Activated CD4-positive, alpha-beta T cell treated with anti-CD3 and anti-CD28 coated beads, Interleukin-2, Interleukin-6, amounts not matched to agents 100 ng/mL and 50 ng/mL, durations not matched to agents 16 hours and 8 hours (primary cell): ENCODE measurements at places on chromosomes 5 and 9.
A peak's percentile ranks its signal among the peaks of the same experiment; 100 is the strongest.

DNA sequence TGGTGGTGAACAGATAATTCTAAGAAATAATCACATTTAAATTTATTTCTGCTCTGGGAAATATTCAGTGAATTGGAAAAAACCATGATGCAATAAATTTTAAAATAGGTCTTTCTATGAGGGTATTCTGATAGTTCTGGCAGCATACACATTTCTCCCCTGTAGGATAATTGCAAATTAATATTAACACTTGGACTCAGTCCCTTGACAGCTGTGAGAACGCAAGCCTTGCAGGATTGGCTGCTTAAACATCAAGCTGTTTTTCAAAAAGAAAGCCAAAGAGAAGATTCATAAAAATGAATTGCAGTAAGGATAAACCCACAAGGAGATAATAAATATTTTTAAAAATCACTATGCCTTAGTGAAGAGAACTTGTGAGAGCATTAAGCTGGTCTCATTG, 180.0 kb downstream of the MTRR start:
- DNase-seq, result no peak

DNA sequence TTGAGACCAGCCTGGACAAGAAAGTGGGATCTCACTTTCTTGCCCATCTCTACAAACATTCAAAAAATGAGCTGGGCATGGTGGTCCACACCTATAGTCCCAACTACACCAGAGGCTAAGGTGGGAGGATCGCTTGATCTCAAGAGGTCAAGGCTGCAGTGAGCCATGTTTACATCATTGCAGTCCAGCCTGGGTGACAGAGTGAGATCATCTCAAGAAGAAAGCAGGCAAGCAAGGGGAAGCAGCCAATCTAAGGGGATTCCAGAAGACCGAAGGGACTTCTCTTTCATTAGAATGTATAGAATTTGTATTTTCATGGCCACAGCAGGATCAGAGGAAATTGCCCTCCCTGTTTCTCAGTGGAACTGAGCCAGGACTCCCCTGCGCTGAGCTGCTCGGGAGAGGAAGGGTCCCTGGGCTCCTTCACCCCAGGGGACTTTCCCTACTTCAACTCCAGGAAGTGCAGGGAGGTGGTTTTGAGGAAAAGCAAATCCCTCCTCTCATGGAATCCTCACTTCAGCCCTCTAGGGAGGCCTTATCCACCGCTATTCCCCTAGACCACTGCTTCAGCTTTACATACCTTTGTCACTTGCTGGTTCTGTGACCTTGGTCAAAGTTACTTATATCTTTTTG, 12.1 kb downstream of the WWC1 start:
- DNase-seq, result no peak

- DNase-seq, result peak; percentile 86
Measured at GRCh38 chr9:21761309-21761901, 41.0 kb upstream of the MTAP start.

DNA sequence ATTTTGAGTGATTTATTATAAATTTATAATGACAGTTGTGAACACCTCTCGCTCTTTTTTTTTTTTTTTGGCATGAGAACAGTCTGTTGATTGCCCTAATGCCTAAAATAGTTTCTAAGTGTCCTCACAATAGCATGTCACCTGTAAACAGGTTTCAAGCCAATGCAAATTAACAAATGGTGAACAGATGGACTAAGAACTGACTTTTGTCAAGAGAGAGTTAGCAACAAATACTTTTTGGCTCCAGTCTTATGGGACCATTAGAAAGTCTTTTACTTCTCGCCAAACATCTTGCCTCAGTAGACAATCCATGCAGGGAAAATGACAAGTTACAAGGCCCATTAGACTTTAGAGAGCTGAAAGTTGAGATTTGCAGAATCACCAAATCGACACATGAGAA, 67.8 kb downstream of the MED27 start:
- DNase-seq, result no peak

DNA sequence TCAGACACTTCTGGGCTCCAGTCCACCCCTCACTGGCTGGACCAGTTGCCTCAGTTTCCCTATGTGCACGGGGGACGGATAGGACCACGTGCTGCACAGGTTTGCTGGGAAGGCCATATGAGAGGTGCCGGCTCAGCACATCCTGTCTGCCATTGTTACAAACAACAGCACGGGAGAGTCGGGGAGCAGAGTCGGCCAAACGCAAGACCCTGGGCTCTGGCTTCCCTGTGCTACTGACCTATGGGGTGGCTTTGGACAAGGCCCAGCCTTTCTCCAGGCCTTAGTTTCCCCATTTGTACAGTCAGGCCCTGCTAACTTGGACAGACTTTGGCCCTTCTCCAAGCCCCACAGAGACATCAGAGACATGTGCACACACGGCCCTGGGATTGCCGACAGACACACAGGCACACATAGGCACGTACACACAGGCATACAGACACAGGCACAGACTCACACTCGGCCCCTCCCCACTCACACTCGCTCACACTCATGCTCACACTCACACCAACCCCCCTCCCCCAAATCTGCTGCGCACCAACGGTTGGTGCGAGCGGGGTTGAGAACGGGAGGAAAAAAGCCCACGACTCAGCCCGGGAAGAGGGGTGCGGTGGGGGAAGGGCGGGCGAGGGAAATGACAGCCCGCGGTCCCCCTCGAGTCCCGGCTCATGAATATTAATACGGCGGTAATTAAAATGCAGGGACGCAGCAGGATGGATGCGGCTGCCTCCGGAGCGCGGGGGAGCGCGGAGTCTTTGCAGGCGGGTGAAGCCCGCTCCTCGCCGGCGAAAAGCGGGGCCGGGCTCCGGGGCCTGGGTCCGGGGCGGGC, 133.0 kb downstream of the C9orf50 start:
- DNase-seq, result peak; percentile 57

DNA sequence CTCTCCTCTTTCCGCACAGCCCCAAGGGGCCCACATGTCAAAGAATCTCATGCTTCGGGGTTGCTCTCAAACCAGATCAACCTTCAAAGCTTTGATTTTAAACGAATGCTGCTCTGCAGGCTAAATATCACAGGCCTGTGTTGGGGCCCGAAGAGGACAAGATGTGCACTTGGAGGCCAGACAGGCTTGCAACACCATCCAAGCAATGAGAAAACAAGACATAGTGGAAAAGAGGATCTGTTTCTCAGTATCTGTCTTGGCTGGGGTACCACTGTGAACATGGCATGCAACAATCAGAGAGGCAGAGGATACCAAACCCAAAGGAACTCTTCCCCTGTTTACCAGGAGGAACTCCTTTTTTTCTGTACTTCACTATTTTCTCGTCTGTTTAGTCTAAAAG, 321.8 kb downstream of the SLIT3 start:
- DNase-seq, result no peak

- DNase-seq, result no peak
Measured at GRCh38 chr5:115818821-115819220, 2.4 kb upstream of the CDO1 start.

- DNase-seq, result no peak
Measured at GRCh38 chr9:116447934-116448333, 239.2 kb upstream of the TRIM32 start.

DNA sequence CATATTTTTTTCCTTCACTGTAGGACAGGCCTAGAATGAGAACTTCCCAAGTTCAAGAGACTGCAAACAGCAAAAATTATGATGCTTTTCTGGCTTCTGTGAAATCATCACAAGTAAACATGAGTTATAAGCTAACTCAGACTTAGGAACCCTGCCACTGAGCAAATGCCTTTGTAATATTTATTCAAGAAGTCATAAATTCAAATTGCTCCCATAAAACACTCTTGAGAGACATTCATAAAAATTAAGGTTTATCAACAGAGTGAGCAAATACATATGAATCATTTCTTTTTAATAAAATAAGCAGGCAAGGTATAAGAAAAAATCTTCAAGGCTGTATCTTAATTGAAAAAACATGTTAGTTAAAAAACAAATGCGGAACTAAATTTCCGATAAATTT, 124.2 kb downstream of the GNA14 start:
- DNase-seq, result no peak

DNA sequence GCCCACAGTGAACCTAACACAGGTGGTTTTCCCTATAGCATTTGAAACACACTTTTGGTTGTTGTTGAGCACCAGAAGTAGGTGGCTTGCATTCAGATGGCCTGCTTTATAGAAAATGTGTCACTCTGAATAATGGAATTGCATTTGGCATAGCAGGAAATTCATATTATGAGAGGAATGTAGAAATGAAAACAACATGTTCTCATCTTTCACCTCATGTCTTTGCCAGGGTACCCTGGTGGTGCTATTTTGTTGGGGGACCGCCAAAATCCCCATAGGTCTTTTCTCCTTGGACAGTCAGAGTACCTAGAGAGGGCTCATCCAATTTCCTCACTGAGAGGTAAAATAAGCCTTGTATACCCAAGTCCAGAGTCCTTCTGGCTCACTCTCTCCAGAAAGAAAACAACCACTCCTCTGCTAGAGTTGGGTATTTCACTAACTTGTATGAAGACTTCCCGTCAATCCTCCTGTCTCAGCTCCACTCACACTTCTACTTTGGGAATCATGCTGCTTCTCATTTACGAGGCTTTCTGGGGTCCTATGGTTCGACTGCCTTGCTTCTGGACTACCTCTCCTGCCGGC, 67.4 kb downstream of the MRPS27 start:
- DNase-seq, result no peak

- DNase-seq, result no peak
Measured at GRCh38 chr9:68733021-68733405, 28.0 kb downstream of the PIP5K1B start.

DNA sequence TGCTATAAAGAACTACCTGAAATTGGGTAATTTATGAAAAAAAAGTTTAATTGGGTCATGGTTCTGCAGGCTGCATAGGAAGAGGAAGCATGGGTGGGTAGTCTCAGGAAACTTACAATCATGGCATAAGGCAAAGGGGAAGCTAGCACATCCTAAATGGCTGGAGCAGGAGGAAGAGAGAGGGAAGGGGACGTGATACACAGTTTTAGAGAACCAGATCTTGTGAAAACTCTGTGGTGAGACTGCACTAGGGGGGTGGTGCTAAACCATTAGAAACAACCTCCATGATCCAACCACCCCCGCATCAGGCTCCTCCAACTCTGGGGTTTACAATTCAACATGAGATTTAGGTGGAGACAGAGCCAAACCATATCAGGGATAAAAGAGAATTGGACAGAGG, 624.2 kb downstream of the PRR16 start:
- DNase-seq, result no peak

GRCh38 chr9:35553670-35554543, 51.2 kb upstream of the TESK1 start:
- peak; percentile 63 for DNase-seq

- no peak for DNase-seq
Measured at GRCh38 chr5:78699552-78700153, 51.1 kb upstream of the LHFPL2 start.

- DNase-seq, result no peak
Measured at GRCh38 chr9:126472948-126473298, 140.8 kb upstream of the LMX1B start.

- no peak for DNase-seq
Measured at GRCh38 chr5:81078930-81079329, 118.8 kb downstream of the RASGRF2 start.

DNA sequence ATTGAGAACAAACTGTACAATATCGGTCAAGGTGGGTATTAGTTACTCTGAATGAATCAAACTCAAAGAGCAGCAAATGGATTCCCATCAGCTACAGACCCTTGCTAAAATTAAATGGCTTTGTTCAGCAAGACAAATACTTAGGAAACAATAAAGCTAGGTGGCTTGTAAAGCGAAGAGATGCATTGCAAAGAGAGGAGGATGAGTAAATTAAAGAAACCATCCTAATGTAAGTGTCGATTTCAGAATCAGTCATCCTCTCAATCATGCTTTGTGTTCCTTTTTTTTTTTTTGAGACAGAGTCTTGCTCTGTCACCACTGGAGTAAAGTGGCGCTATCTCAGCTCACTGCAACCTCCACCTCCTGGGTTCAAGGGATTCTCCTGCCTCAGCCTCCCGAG, 359.2 kb upstream of the ZNF462 start:
- peak; percentile 32 for DNase-seq

DNA sequence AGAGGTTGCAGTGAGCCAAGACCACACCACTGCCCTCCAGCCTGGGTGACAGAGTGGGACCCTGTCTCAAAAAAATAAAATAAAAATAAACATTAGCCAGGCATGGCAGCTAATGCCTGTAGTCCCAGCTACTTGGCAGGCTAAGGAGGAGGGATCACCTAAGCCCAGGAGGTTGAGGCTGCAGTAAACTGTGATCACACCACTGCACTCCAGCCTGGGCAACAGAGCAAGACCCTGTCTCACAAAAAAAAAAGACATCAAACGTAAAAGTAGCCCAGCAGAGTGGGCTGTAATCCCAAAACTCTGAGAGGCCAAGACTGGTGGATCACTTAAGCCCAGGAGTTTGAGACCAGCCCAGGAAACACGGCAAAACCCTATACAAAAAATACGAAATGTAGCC, 19.0 kb downstream of the UIMC1 start:
- no peak for DNase-seq

DNA sequence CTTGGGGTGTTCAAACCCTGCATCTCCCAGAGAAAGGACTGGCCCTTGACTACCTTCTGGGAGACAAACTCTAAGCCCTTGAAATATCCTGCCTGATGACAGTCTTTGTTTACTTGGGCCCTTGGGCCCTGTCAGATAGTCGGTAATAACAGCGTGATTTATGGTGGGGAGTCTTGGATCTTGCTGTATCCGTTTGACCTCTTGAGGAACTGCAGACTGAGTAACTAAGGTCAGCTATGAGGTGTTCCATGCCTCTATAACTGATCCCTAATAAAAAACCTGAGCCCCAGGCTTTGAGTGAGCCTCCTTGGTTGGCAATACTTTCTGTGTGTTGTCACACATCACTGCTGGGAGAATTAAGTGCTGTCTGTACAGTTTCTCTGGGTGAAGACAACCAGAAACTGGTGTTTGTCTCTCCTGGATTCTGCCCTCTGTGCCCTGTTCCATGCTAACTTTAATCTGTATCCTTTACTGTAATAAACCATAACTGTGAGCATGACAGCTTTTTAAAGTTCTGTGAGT, 56.2 kb upstream of the ANKRD33B start:
- DNase-seq, result no peak

GRCh38 chr9:86764671-86765343, 182.5 kb downstream of the GAS1 start:
- no peak for DNase-seq

- DNase-seq, result no peak
Measured at GRCh38 chr5:148844433-148845280, 18.2 kb downstream of the ADRB2 start.
